Esophagus mucosa (tissue), 1 donor: ENCODE measurements at places on chromosomes 7 and 10. TPM values are rescaled to one million over a fixed set of nuclear protein-coding genes. Genes with fewer than 3 reads are reported as not detected.

AGMO gene
- 0.08 TPM for total RNA-seq

FEZF1 gene
- total RNA-seq, result not detected

ACSM6 gene
- not detected for total RNA-seq

SMO gene
- 7.1 TPM for total RNA-seq

HOXA1 gene
- total RNA-seq, result 3.2 TPM

RNF32 gene
- 1.8 TPM for total RNA-seq

DNA sequence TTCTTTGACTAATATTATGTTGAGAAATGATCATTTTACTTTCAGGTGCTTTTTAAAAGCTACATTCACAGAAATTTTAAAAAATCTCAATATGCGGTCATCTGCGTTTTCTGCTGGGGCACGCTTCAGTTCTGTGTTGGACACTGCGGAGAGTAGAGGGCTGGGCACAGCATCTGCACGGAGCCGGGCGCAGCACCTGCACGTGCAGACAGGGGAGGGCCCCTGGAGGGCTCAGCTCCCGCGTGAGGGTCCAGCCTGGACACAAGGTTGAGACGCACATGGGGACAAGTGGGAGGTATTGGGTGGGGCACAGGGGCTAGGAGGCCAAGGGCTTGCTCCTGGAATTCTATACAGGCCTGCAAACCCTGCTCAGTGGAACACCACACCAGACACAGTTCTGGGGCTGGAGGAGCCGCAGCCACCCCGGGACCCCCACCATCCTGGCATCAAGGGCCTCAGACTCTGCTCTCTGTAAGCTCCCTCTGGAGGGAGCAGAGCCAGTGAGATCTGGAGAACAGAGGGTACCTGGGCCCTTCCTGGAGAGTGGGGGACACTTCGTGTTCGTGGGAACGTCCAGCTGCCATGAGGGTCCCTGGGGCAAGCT lies 20.4 kb upstream of the FAM20C start:
- no peak for ATAC-seq

DNA sequence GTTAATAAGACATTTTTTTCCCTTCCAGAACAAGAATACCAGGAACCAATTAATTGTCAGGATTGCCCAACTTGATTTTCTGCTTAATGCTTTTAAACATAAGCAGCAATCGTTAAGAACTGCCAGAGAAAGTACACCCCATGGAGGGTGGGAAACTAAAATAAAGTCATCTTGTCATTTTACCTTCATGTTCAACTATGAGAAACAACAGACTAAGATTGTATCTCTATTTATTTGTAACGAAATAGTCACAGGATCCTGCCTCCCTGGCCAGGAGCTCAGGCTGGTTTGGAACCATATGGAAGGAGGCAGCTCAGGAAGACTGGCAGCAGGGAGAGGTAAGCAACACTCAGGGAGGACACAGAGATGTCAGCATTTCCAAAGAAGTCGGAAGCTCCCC lies 129.6 kb downstream of the TNS3 start:
- ATAC-seq, result no peak

DNA sequence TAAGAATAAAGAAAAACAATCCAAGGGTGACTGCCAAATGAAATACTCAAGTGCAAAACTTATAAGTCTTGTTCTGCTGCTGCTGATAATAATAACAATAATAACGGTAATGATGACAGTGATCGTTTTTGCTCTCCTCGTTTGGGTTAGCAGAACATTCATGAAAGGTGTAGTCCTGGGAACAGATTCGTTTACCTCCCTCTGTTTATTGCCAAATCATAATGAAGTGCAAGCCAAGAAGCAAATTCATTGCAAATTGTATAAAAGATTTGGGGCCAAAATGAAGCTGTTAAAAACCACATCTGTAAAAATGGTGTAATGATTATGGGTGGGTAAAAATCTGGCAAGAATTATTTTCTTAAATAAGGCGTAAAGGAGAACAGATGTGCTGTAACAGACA lies 587.2 kb upstream of the MKI67 start:
- ATAC-seq, result no peak

GRCh38 chr10:115989621-115990020 lies 283.4 kb downstream of the GFRA1 start:
- ATAC-seq, result no peak

GRCh38 chr7:101582971-101583370 lies 46.1 kb downstream of the MYL10 start:
- no peak for ATAC-seq

DNA sequence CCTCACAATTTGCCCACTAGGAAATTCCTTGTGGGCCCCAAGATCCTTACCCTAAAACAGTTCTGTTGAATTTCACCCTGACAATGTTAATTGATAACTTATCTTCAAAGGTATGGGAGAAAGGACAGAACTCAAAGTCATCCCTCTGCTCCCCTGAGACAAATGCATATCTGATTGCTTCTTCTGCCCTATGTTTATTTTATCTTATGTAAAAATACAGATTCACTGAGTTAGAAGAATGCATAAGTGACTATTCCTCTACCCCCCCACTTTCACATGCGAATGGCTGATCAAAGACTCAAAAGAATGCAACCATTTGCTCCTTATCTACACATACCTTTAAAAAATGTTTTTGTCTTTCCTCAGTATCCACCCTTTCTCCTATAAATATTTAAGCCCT lies 235.7 kb upstream of the SEMA3C start:
- no peak for ATAC-seq

GRCh38 chr7:93890464-93891068 lies at the start of gene TFPI2:
Gene TFPI2, minus strand, starts transcription at chr7:93890753. Its CDS starts 75 bp downstream, at chr7:93890678.
- no peak for ATAC-seq

DNA sequence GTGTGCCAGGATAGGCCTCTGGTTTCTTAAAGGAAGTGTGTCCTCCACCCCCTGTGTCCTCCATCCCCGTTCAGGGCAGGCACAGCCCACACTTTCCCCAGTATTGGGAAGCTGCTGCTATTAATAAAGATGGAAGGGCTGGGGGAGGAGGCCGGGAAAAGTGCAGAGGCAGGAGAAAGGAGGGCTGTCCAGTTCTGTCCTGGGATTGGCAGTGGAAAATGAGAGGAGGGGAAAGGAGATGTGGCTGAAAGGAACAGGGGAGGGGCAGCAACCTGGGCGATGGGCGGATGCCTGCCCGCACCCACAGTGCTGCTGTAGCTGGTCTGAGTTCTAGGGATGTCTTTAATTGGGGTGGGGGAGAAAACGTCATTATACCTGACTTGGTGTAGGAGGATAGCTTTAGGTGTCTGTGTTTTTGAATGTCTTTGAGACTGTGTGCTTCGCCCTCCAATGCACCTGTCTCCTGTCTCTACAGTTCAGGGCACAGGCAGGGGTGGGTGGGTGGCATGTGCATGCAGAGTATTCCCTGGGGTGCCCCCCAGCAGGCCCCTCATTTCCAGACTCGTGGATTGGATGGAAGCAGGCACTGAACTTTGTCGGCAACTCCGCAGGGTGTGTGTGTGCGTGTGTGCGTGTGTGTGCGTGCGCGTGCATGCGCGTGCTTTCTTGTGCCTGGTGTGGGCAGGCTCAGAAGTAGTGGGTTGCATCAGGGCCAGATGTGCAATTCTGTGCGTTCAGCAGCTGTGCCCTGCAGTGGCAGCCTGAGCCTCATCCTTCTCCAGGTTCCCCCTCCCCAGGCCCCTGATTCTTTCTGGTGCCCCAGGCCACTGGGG lies 2.5 kb downstream of the TRIM8 start:
- no peak for ATAC-seq

- ATAC-seq, result peak; percentile 79
These were observed 20.8 kb downstream of the GHRHR start for GRCh38 chr7:30984359-30985107.

DNA sequence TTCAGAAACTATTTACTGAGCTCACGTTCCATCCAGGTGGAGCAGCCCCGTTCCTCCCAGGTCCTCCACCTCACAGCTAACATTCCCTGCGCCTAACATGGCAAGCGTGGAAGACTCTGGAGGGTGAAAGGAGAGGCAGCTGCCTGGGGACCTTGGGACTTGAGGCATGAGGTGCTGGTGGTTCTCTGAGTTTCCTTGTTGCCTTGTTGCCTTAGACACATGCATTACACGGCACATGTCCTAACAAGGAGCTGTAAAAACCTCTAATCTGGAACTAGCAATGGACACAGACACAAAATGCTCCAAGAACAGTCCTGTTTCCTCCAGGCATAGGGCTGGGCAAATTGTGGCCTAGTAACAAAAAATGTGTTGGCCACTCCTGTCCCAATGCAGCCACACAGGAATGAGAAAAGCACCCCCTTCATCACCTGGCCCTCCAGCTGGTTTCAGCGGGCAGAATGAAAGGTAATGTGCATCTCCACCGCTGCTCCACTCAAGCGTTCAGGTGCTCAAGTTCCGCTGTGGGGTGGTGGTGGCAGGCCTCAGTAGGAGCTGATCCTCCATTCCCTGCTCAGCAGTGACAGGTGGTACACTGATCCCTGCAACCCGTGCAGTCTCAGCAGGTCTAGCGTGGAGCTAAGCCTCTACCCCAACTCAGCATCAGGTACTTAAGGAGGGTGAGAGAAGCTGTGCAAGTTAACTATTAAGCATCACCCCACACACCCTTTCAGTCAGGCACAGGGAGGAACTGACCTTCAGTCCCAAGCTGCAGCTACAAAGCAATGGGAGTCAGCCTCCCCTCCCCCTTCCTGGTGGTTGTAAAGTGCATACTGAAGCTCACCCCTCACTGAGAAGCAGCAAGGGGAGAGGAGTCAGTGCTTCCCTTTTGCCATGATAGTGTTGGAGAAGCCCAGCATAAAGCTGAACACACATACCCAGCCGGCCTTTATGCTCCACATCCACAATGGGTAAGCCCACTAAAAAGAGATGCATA lies 382.8 kb downstream of the SDK1 start:
- no peak for ATAC-seq

GRCh38 chr7:84454174-84454959 lies 259.8 kb upstream of the SEMA3A start:
- no peak for ATAC-seq

DNA sequence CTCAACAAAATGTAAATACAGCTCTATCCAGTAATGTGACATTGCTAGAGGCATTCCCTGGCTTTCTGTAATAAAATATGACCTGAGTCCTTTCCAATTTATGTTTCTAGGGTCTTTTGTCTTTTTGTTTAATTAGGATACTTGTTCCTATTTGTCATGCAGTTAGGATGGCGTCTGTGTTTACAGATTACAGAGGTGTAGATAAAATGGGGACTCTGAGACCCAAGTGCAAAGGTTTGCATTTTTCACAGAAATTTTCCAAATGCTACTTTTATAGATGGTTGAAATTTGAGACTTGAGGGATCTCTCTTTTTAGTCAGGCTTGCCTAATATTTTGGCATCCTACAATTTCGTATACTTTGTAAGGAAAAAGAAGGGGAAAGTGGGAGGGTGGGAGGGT lies 332.4 kb downstream of the PTEN start:
- ATAC-seq, result no peak

- no peak for ATAC-seq
These were observed 29.6 kb upstream of the VSIR start for GRCh38 chr10:71802715-71803488.

GRCh38 chr7:1040790-1041189 lies 3.6 kb upstream of the GPR146 start:
- ATAC-seq, result no peak

- no peak for ATAC-seq
These were observed 10.3 kb downstream of the GFRA1 start for GRCh38 chr10:116262678-116263077.

- ATAC-seq, result peak; percentile 87
These were observed 373.5 kb downstream of the RPS24 start for GRCh38 chr10:78407009-78407711.
